ENCODE measurements at places on chromosomes 2 and 18.

DNA sequence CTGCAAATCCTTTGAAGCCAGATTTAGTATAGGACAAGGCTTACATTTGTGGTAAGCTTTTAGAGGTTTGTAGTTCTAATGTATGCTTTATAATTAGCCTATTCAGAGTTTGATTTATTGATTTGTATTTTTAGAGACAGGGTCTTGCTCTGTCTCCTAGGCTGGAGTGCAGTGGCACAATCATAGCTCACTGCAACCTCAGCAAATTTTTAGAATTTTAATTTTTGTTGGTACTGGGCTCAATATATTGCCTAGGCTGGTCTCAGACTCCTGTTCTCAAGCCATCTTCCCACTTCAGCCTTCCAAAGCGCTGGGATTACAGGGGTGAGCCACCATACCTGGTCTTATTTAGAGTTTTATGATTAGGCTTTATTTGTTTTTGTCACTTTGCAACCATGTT, 4.5 kb downstream of the KCNJ13 start:
- no peak for DNase-seq

GRCh38 chr2:119442850-119443249, 11.2 kb downstream of the TMEM37 start:
- no peak for DNase-seq

DNA sequence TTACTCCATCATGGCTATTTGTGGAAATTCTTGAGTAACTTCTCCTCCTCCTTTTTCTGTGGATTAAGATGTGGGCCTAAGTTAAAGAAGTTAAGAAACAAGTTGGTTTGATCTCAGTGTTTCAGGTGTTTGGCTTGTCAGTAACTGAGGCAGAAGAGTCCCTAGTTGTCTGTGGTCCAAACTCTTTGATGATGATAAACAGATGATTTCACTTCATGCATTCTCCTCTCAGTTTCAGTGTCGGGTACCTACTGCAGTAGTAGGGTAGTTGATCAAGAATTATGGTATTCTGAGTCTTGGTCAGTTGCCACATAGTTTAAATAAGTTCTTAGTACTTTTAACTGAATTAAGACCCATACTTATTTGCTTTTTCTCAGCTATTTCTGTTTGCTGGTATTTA, 85.6 kb downstream of the NCOA1 start:
- DNase-seq, result no peak

- no peak for DNase-seq
Measured at GRCh38 chr2:133780099-133780996, 212.1 kb upstream of the NCKAP5 start.

DNA sequence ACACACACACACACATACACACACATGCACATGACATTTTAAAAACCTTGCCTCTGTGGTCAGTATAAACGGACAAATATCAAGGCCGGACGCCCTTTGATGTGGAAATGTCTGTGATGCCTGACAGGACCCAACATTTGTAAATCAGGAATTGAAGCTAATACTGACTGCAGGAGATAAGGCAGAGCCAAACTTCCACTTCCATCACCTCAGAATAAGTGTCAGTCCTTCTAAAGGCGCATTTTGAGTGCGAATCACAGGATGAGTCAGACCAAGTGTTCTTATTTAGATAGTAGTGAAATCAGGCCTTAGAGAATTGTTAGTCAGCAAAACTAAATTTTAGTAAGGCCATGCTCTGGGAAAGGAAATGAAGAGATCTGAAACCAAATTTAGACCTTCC, 211.7 kb upstream of the LRATD1 start:
- DNase-seq, result no peak

- DNase-seq, result no peak
Measured at GRCh38 chr18:26621161-26622026, 73.0 kb upstream of the KCTD1 start.

DNA sequence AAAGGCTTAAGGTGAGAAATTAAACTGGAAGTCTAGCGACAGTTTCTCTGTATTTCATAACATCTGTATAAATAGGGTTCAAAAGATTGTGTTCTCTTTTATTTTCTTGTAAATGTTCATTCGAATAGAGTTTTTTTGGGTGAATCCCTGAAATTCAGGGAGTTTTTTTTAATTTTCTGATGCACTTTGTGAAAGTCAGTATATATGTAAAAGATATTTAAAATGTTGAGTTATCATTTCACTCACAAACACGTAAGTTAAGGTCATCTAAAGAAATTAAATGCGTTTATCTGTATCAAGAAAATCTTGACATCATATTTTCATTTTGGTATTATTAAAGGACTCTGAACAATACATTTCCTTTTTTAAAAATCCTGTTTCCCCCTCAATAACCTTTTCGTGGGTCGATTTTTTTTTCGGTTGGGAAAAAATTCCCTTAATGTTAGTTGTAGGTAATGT, 3.4 kb downstream of the SP9 start:
- DNase-seq, result no peak

- no peak for DNase-seq
Measured at GRCh38 chr2:181112916-181113315, 132.5 kb downstream of the UBE2E3 start.

- DNase-seq, result no peak
Measured at GRCh38 chr2:74179063-74179865, 585 bp upstream of the MOB1A start.

DNA sequence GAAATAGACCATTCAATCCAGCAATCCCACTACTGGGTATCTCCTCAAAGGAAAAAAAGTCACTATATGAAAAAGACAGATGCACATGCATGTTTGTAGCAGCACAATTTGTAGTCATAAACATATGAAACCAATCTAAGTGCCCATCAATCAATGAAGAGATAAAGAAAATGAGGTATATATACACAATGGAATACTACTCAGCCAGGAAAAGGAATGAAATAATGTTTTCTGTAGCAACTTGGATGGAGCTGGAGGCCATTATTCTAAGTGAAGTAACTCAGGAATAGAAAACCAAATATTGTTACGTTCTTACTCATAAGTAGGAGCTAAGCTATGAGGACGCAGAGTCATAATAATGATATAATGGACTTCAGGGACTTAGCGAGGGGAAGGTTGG, 45.2 kb upstream of the LRRC30 start:
- DNase-seq, result no peak

DNA sequence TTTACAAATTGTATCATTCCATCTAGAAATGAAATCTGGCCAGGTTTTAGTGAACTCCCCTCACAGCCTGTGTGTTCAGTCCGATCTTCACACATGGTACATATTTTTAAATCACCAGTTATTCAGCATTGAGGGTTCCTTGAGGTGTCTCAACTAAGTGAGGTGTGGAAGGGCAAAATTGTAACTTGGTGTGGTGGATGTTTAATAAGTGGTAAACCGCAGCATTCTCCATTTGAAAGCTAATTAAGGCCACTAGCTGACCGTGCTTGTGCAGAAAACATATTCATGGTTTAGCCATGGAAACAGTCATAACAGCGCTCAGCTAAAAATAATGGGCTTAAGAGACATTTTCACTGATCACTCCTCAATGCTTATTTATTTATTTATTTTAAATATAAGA, 786.2 kb upstream of the FANCL start:
- DNase-seq, result no peak

- no peak for DNase-seq
Measured at GRCh38 chr2:143160732-143161707, 31.8 kb downstream of the ARHGAP15 start.

- DNase-seq, result no peak
Measured at GRCh38 chr2:162013514-162014475, 60.2 kb downstream of the DPP4 start.
